ENCODE measurements at places on chromosomes 5 and 9.
A peak's percentile ranks its signal among the peaks of the same experiment; 100 is the strongest.

DNA sequence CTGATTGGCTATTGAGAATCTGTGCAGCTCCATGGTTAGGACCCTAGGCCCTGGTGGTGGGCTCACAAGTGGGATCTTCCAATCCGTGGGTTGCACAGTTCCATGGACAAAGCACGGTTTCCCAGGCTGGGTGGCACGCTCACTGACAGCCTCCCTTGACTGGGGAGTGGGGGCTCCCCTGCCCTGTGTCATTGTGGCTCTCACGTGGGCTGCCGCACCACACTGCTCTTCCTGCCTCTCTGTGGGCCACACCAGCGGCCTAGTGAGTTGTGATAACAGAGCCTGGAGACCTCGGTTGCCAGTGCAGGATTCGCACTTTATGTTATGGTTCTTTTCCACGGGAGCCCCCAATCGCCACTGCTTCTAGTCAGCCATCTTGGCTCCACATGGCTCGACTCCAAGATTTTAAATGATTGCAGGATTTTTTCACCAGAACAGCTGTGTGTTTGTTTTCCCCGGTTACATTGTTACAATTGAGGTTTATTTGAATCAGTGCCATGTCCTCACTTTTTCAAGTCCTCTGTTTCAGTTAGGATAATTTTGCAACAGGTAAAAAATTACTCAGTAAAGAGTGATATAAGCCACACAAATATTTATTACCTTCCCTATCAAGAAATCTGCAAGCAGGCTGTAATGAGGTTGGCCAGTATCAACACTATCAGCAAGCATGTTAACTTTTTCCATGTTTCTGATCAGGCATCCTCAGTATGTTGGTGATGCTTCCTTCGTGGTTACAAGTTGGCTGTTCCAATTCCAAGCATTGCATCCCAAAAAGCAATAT is 253.8 kb downstream of the ZNF608 start:
- no peak for DNase-seq

DNA sequence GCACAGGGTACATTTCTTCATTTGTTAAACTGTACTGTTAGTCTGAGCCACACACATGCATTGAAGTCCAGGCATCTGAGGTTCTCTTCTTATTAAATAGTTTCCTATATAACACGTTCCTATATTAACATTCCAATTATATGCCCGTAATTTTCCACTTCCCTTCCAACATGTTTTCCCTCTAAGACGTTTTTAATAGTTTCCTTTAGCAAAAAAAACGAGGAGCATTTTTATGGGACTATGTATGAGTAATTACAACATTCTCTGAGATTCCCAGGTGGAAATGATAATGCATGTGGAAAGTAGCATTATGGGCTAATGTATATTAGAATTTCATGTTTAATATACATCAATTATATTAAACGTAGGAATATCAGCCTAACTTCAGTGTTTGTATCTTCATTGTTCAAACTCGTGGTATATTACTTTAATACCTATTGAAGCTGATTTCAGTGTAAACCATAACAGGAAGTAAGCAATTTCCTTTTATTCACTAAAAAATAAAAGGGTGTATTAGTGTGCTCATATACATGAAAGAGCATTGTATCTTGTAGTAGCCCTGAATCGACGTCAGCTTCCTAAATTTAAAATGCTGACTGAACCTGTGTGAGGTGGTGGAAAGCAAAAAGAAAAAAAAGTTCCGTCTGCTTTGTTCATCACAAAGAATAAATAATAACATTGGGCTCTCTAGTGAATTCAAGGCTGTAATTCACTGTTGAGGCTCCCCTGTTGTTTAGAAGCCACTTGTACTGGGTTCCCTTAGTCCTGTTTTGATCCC is 11.3 kb downstream of the SMARCA2 start:
- no peak for DNase-seq

- DNase-seq, result no peak
Measured at GRCh38 chr5:138067945-138068344, 15.9 kb upstream of the WNT8A start.

DNA sequence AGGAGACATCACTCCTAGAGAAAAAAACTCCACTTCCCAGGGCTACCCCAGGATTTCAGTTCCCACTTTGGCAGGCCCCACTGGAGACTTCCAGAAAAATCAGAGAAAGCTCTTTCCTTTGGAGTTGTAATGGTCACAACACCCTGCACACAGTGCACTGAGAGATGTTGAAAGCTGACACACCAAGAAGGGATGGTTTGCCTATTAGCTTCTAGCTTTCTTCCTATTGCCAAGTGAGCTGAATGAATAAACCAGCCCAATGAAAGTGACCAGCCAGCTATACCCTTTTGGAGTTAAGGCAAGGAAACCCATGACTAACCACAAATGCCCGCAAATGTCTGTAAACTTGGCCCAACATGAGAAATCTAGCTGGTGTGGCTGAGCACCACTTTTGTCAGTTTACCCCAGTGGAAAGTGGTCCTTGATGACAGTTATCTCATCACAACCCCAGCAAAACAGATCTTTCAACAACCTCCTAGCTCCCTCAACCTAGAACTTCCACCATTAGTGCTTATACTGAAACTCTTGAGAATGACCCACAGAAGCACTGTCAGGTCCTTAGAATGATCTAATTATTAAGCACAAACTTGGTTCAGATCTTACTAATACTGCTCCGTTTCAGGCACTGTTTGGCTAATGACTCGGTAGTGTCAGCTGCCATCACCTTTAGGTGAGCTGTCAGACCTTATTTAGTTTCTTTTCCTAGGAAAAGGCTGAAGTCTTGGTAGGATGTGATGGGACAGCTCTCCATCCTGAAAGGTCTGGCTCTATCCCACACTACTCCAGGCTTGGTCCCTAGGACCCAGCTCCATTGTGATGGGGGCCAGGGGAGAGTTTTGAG is 11.2 kb downstream of the IRF1 start:
- DNase-seq, result peak; percentile 26

GRCh38 chr5:83741571-83741970 is 20.9 kb upstream of the HAPLN1 start:
- DNase-seq, result no peak

All from activated T-cell treated with anti-CD3 and anti-CD28 coated beads, Interleukin-2, amount 50 U/mL, for 1 hour (primary cell).